ENCODE measurements at places on chromosomes 5 and 9.
A peak's percentile ranks its signal among the peaks of the same experiment; 100 is the strongest.

DNA sequence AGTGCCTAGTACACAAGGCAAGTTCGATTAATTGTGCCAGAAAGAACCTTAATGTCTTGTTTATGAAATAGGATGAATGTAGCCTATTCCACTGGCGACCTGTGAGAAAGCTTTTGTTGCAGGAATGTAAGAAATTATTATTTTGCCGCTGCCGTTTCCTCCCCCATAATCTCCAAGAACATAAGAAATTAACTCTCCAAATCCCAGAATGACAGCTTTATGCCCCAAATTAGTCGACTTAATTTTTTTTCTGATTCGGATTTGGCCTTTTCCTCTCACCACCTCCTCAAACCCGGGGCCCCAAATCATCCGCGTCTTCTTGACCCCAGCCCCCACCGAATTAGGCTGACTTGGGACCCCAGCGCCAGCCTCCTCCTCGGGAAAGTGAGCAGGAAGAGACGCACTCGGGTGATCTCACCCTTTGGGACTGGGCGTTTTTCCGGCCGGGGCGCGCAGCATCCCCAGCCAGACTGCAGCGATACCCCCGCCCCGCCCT, 682 bp upstream of the SPTAN1 start:
- DNase-seq = no peak

- no peak for DNase-seq
These were observed 6.5 kb downstream of the ADAMTS16 start for GRCh38 chr5:5146530-5147160.

DNA sequence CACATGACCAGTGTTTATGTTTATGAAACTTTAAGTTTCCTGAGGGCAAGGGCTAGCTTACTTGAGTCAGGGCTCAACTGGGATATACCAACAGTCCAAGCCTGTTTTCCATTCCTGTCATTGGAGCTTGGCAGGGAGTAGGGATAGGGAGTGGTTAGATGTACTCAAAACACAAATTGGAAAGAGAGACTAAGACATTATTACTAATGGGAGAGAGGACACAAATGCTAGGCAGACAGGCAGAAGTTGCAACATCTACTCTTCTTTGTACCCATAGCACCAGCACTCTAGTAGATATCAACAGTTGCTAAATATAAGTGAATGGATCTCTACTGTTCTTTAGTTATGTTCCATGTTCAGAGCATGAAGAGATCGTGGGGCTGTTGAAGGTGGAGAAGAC, 62.8 kb downstream of the NPR3 start:
- no peak for DNase-seq

- peak; percentile 31 for DNase-seq
These were observed at the start of gene MSX2 for GRCh38 chr5:174724484-174725260. MSX2 (plus strand) TSS chr5:174724582; CDS start chr5:174724660, 78 bp downstream.

DNA sequence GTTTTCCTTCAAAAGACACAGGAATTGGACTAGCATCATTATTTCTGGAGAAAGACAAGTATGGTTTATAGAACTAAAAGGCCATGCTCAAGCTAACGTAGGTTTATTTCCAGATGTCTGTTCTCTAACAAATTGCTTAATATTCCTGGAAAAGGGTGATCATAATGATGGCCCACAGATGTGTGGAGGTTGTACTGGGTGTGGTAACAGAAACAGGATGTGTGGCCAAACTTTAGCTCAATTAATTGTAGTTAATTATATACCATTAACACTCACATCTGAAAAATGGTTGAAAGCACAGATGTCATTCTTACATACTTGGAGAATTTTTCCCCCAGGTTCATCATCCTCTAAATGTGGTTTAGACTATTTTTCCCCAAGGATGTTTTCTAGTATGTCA, 292.7 kb upstream of the RASA1 start:
- DNase-seq = no peak

DNA sequence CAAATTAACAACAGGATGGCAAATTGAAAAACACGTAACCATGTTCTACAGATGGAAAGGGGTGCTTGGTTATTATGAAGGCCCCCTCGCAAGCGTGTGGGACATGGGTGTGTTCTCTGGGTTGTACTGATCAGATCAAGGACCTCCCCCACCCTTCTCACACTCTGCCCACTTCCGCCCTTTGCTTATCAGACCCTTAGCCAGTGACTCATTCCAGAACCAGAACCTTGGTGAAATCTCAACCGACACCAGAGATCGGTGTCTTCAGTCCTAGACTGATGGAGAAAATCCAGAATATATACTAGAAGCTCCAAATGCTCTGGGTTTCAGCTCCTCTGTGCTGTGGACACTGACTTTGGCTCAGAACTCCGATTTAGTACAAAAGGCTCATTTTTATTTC, 64.9 kb downstream of the PTTG1 start:
- DNase-seq = peak; percentile 43

DNA sequence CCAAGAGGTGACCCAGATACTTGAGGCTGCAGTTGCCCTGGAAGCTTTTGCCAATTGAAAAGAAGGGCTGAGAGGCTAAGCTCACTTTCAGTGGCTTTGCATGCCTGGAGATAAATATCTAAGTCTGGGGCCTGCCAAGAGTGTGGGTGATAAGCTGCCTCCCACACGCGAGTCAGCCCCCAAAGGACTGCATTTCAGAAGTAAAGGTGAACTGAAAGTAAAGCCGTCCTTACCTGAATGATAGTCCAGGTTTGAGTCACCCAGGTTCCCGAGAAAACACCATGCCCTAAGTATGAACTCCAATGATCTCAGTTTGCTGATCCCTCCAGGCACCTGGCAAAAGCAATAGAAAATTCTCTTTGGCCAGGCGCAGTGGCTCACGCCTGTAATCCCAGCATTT, 22.5 kb upstream of the N4BP3 start:
- peak; percentile 33 for DNase-seq

- no peak for DNase-seq
These were observed 16.8 kb upstream of the POMT1 start for GRCh38 chr9:131485728-131486422.

- DNase-seq = no peak
These were observed 56.9 kb downstream of the ABLIM3 start for GRCh38 chr5:149198148-149198547.

GRCh38 chr9:131583836-131584555, 38.7 kb downstream of the PRRT1B start:
- no peak for DNase-seq

DNA sequence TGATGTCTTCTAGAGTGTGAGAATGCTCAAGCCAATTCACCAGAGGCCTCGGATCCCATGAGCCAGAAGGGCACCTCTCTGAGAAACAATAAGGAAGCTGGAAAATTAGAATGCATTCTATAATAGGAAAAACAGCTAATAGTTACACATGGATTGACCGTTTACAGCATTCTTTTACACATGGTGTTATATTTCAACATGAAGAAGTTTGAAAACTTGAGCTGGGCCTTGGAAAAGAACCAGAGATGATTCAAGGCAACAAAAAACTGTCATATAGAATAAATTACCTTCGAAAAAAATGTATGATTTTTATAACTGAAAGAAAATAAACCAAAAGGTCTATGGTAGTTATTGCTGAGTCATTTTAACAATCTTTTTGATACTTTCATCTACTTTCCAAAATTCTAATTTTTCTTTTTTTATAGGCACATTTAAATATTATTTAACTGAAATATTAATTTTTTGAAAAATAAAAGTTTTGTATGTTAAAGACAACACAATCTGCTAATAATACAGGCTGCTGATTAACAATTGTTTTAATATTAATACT, 6.2 kb downstream of the SH3TC2 start:
- DNase-seq = no peak

GRCh38 chr9:124290743-124291554, 33.2 kb downstream of the NEK6 start:
- no peak for DNase-seq

DNA sequence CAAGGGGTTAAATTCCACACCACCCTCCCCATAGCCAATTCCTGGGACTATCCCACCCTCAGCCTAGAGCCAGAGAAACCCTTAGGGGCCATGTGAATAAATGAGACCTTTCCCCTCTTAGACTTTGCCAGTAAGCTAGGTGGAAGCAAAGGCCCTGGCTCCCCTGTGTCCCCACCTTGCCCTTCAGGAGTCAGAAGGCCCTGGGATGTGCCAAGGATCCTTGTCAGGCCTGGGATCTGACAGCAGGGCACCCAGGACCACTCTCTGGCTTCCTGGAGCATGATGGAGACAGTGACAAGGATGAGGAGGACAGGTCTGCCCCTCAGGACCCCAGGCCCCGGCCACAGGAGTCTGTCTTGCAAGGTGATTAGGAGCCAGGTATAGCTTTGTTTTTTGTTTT, 125.0 kb upstream of the HAND1 start:
- no peak for DNase-seq

- peak; percentile 40 for DNase-seq
These were observed 40.1 kb downstream of the PRRT1B start for GRCh38 chr9:131585375-131585774.

- DNase-seq = no peak
These were observed 299.2 kb downstream of the EBF1 start for GRCh38 chr5:158800481-158800880.

DNA sequence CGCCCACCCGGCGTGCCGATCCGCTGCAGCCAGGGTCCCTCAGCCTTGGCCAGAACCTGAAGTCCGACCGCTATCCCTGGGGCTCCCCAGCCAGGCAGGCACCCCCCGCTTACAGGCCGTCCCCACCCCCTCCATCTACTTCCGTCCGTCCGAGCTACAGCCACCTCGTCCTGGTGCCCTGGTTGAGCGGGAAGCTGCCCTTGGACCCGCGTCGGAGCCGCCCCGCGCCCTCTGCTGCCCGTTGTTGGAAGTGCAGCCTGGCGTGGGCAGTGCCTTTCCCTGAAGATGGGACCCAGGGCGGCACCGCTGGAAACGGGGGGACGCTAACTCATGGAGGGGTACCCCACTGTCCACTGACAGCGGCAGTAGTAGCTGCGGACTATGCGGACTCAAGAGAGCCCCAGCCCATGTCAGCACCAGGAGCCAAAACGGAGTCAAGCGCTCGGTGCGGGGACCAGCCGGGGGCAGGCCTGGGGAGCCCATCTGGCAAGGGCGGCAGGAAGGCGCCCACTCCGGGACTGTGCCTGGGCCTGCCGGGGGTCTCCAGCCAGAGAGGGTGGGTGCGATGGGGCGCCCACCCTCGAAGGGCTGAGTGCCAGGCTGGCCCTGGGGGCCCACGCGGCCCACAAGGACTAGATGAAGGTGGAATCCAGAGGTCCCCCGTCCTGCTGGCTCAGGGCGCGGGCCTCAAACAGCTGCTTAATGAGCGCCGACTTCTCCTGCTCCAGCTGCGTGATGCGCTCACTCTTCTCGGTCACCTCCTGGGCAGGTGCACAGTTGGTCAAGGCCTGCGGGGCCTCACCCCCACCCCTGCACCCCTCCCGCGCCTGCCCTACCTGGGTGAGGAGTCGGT, 6.1 kb downstream of the SAPCD2 start:
- peak; percentile 81 for DNase-seq

- DNase-seq = no peak
These were observed 638.3 kb downstream of the HTR1A start for GRCh38 chr5:63323926-63324325.

- no peak for DNase-seq
These were observed 21.6 kb downstream of the SNX30 start for GRCh38 chr9:112772215-112772509.

- no peak for DNase-seq
These were observed 66.3 kb upstream of the COL5A1 start for GRCh38 chr9:134575103-134575900.

GRCh38 chr9:111896942-111897600, 457 bp downstream of the UGCG start:
- peak; percentile 72 for DNase-seq

DNA sequence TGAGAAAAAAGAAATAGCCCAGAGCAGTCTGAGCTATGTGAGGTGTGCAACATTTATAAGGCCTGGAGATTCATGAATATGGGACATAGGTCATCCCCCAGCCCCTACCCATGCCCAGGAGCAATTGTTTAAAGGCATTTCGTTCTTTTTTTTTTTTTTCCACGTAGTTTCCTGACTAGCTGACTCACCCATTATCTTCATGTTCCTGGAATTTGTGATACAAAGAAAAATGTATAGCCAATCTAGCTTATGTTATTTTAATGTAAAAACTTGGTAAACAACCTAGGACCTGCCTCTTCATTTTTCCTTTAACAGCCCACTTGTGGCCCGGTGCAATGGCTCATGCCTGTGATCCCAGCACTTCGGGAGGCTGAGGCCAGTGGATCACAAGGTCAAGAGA, 81.3 kb downstream of the OSTF1 start:
- DNase-seq = no peak

- DNase-seq = no peak
These were observed 19.2 kb downstream of the PLGRKT start for GRCh38 chr9:5418481-5418880.

DNA sequence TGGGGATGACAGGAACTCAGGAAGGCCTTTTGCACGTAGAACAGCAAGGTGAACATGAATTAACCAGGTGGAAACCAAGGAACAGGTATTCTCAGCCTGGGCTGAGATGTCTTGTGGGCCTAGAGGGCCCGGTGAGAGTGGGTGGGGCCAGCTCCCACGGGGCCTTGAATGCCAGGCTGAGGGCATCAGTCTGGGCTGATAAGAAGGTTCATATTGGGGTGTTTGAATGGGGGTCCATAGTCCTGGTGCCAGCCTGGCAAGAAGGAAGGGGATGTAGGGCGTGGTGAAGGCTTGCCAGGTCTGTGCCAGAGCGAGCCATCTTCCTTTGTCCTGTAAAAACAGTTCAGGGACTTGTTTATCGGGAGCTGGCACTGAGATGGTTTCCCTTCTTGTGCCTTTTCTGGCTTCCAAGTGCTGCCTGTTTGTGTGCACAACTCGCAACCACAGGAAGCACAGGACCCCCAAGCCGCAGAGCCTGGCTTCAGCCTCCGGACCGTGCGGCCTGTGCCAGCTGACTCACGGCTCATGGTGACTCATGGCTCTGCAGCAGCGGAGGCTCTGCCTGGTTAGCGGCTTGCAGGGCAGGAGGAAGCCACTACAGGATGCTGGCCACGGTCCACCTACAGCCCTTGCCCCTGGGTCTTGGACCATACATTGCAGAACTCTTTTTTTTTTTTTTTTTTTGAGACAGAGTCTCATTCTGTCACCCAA, 2.4 kb downstream of the CARD19 start:
- peak; percentile 83 for DNase-seq

GRCh38 chr5:124199893-124200292, 546.5 kb downstream of the ZNF608 start:
- DNase-seq = no peak

DNA sequence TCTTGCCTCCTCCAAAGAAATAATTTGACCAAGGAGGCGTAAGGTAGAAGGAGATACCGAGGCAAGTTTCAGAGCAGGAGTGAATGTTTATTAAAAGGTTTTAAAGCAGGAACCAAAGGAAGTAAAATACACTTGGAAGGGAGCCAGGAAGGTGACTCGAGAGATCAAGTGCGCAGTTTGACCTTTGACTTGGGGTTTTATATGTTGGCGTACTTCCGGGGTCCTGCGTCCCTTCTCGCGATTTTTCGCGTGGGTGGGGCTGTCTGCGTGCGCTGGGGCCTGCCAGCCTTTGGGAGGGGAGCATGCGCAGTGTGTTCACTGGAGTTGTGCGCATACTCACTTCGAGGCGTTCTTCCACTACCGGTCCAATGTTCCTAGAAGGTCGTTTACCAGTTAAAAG, 166.0 kb upstream of the IRX2 start:
- DNase-seq = no peak

DNA sequence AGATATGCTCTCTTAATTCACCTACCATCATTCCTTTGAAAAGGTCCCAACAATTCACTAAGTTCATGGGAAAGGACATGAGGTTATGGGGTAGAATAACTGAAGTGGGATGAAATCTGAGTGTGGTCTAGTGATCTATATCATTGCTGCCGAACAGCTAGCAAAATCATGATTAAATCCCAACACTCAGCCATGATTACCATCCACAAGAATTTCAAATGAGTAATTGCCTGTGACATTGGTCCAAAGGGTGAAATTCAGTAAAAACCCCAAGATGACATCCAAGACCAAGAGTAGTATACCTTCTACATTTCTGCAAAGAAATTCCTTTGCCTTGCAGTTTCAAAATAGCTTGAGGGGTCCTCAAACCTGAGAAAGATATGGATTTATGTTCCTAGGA, 225.6 kb downstream of the SPOCK1 start:
- DNase-seq = no peak
